ENCODE measurements at places on chromosomes 7 and 10.
A peak's percentile ranks its signal among the peaks of the same experiment; 100 is the strongest.

DNA sequence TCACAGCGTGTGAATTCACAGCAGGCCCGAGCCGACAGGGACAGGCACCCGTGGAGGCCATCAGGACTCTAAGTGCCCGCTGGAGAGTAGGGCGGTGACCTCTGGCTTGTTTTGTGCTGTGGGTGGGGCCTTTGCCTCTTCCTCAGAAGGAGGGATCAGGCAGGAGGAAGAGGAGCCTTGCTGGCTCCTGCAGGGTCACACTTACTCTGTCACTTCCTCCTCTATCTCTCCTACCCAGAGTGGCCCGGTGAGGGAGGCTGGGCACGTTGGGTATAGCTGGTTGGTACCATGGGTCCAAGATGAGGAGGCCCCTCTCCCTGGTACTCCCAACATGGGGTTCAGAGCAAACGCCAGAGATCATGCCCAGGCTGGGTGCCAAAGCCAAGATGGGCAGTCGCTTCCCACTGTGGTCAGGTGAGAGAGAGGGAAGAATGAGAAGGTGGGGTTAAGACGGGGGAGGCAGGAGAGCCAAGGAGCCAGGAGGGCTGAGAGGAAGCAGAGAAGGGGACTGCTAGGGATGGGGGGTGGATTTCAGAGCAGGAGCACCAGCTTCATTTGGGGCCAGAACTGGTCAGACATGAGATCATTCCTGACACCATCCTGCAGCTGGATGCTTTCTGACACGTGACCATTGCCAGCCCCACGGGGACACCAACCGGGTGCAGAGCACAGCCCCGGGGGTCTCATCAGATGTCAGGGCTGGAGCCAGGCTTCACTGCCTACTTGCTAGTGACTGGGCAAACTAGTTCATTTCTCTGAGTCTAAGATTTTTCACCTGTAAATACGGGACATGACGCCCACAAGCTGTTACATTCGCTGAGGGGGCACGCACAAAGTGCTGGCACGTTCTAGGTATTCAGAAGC lies 54.8 kb upstream of the CACUL1 start:
- no peak for DNase-seq

GRCh38 chr10:90784771-90785170 lies 73.1 kb downstream of the HTR7 start:
- no peak for DNase-seq

DNA sequence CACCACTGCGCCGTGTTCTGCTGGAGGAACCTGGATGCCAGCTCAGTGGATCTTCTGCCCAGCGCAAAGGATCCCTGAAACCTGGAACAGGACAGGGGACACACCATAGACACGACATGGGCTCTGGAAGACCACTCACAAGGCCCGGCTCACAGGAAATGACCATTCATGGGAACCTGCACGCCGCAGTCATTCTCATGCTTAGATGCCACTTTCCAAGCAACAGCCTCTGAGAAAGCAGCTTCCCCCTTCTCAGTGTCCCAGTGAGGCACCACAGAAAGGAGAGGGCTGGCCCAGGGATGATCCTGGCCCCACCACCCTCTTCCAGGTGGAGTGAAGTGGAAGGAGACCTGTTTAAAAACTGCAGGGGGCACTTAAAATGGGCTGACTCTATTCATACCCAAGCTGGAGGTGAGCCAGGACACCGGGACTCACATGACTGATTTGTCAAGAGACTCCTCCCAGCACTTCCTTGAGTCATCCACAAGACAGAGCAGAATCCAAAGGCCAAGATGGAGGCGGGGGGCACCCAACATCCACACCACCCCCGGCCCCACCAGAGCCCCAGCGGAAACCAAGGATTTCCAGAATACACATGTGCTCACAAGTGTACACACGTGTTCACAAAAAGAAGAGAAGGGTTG lies 11.2 kb downstream of the CTBP2 start:
- DNase-seq: no peak

DNA sequence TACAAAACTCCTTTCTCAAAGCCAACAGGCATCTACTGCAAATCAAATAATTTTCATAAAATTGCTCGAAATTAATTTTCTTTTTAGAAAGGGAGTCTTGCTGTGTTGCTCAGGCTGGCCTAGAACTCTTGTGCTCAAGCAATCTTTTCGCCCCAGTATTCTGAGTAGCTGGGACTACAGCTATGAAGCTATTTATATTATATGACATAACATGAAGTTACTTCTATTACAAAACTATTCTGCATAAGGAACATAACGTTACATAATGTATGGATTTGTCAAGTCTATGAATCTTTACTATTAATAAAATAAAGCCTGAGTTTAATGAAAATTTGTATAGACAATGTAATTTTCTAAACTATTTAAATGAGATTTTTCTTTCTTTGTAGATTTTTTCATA lies 415.0 kb downstream of the PARD3 start:
- DNase-seq: no peak

- DNase-seq: no peak
Measured at GRCh38 chr7:42674541-42674940, 237.3 kb downstream of the C7orf25 start.

DNA sequence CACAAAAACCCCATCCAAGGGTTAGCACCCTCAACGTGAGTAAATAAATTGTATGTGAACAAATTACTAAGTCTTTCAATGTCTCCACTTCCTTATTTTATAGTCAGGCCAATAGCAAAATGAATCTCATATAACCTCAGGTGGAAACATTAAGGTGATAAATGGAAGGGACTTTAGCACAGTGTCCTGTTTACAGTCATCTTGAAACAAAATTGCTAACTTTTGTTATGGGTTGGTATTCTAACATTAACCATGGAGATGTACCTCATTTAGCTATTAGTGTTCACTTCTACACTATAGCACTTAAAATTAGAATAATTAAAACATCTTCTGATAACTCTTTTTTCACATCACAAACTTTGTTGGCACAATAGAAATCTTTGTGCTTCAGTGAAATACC lies 255.8 kb upstream of the CNTNAP2 start:
- no peak for DNase-seq

- DNase-seq: peak; percentile 76
Measured at GRCh38 chr10:33661580-33662336, 327.3 kb upstream of the NRP1 start.

DNA sequence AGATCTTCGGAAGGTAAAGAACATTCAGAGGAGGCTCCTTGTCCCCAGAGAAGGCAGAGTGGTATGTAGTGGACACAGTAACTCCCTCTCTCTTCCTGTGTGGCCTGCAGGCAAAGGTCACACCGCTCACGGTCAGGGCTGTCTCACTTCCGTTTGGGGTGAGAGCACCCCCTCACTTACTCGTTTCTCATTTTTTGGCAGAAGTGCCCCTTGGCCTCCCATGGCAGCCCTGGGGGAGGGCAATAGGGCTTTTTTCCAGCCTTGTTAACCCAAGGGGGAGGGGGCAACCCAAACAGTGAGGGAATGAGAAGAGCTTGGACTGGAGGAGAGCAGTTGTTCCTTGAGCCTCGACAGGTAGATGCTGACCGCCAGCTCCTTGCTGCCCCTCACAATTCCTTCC lies 31.8 kb upstream of the SRGN start:
- no peak for DNase-seq

GRCh38 chr10:29328983-29329382 lies 40.1 kb downstream of the LYZL1 start:
- no peak for DNase-seq

- no peak for DNase-seq
Measured at GRCh38 chr10:74419958-74420375, 268.9 kb downstream of the ADK start.

GRCh38 chr7:121016966-121017365 lies 28.5 kb downstream of the CPED1 start:
- no peak for DNase-seq

- DNase-seq: no peak
Measured at GRCh38 chr7:118662266-118662665, 437.8 kb downstream of the ANKRD7 start.

DNA sequence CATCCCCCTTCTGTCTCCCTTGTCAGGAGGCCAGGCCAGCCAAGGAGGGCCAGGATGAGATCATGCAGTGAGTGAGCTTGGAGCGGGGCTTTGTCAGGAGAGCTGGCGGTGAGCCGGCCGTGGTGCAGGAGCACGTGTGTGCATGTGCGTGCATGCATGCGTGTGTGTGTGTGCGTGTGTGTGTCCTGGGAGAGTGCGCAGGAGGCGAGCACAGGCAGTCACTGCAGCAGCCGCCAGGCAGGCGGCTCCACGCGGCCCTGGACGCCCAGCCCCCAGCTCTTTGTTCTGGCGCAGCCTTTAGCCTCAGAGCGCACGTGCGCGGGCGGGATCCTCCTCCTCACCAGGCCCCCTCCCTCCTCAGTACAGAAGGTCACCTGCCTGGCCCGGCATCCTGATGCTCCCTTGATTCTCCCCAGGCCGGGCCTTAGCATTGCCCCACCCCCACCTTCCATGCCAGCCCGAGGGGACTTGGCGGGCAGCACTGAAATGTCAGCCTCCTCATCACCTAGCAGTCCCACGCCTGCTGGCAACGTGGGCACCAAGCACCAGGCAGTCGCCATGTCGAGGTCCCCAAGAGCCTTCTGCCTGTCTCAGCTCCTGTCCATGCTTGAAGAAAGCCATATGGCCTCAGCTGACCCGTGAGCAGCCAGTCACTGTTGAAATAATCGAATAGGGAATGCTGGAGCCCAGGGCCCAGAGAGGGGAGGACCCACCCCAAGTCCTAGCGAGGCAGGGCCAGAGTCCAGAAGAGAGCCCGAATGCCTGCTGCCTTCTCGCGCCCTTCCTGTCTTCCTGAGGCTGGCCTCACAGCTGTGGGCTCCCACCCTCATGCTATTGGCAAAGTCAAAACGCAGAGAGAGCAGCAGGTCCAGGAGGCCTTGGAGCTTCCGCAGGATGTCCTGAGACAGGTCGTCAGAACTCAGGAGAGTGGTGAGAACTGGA lies 125.9 kb upstream of the PPIF start:
- DNase-seq: no peak

GRCh38 chr10:61995220-61995503 lies 93.7 kb downstream of the ARID5B start:
- DNase-seq: no peak

DNA sequence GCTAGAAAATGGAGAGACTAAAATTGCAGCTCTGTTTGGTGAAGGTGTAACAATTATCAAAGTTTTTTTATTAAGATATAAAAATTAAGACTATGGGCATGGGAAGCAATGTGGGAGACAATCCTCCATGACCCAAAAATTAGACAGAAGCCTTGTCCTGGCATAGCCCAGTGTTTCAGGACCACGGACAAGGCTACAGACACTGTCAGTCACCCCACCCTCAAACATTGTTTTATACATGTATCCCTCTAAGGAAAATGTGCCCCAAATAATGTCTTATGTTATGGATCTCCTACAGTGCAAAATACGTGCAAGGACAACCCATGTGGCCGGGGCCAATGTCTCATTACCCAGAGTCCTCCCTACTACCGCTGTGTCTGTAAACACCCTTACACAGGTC lies 24.0 kb downstream of the HABP2 start:
- no peak for DNase-seq

- no peak for DNase-seq
Measured at GRCh38 chr7:1295776-1296355, 63.2 kb downstream of the UNCX start.

DNA sequence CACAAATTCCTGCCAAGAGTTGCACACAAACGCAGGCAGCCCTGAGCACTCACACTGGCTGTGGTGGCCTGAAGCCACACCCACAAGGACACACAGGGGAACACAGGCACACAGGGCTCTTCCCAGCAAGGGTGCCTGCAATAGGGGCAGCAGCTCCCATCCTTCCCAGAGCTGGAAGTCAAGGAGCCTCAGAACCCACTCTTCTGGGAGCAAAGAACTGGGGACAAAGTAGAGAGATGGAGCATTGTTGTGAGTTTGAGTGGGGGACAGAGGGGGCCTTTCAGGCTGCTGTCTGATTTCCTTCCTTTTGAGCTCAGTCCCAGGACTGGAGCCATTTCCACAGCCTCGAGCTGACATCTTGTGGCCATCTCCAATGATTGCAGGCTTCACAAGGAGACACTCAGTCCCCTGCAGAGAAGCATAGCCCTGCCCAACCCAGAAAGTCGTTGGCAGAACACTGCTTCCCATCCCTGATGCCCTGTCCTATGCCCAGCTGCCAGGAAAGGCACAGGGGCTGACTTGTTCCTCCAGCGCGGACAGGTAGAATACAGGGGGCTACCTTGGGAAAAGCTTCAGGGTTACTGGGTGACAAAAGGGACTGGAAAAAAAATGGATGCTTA lies 34.4 kb upstream of the SLF2 start:
- peak; percentile 26 for DNase-seq

DNA sequence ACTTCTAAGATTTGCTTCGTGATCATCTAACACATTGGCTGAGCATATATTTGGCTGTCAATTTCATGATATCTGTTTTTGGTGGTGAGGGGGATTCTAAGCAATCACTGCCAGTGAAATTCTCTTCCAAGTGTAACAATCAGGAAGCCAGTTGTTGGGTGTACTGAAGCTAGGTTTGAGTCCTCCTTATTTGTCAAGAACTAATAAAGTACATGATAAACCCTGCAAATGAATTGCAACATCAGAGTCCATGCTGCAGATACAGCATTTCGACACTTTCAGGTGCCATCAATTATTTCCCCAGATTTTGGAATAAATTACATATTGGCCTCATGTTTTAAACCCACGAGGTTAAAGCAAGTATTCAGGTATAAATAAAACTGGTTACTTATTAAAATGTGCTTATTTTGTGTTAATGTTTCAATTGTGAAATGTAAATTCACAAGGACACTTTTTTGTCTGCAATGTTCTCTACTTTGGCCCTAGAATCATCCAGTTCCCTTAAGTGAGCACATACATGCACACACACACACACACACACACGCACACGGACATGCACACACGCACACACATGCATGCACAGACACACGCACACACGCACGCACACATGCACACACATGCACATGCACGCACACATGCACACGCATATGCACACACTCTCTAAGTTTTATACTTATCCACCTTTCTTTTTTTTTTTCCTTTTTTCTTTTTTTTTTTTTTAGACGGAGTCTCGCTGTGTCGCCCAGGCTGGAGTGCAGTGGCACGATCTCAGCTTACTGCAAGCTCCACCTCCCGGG lies 510.2 kb upstream of the KLF6 start:
- DNase-seq: no peak

GRCh38 chr10:64011912-64012714 lies 490.9 kb downstream of the REEP3 start:
- DNase-seq: no peak

- DNase-seq: no peak
Measured at GRCh38 chr7:18363751-18364380, 131.7 kb upstream of the HDAC9 start.

GRCh38 chr10:132111871-132112341 lies 46.2 kb downstream of the JAKMIP3 start:
- DNase-seq: no peak

DNA sequence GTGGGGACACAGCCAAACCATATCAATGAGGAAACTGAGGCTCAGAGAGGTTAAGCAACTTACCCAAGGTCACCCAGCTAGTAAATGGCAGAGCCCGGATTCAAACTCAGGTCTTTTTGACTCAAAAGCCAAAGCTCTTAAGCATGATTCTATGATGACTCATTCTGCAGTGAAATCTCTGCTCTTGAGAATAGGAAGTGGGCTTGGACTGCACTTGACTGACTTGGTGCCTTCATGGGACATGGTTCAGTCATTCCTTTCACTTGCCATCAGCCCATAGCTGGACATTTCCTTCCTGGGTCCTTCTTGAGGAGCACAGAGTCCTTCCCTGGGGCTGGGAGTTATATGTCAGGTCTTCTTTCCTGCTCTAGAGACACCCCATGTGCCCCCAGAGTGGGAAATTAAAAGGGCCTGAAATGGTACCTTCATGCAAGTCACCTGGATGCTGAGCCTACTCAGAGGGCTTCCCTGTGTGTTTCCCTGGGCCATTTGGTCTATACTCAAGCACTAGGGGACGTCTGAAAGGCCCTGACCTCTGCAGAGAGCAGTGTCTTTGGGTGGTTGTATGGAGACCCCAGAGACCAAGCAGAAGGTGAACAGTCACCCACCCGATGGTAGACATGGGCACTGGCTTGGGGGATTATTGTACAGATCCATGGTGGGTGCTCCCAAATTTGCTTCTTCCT lies 62.4 kb upstream of the SDK1 start:
- no peak for DNase-seq

All from CMK (cell line).